ENCODE measurements at places on chromosomes 6 and 20. TPM values are rescaled to one million over a fixed set of nuclear protein-coding genes. Genes with fewer than 3 reads are reported as not detected.

DNA sequence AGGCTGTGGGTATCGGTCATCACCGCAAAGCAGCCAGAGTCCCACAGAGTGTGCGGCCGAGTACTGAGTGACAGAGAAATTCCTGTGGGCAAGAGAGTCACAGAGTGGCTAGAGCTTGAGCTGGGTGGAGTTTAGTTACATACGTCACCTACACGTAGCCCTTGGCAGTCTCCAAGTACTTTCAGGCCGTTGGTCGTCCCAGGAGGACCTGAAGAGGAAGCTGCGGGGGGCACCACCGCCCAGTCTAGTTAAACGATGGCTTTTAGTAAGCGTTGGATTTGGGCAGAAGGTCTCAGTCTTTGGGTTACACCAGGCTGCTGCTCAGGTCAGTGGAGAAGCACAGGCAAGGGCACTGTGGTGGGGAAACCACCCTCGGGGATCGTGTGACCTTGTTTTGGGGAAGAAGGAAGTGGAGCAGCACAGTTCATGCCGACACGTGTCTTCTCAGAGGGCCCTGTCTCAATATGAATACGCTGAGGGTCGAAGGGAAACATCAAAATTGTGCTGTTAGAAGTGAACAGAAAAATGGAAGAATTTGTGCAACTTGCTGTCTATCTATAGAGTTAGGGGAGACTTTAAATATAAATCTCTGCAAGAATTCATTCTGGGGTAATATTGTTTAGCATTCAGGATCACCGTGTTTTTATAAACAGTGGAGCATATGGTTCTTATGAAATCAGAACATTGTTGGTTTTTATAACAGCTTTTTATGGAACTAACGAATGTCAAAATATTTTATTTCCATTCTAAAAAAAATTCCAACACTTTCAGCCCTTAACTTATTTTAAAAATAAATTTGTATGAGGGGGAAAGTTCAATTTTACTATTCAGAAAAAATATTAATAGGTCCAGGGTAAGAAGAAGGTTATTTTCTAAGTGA lies 28.6 kb downstream of the KIF25 start:
- DNase-seq, result no peak

DNA sequence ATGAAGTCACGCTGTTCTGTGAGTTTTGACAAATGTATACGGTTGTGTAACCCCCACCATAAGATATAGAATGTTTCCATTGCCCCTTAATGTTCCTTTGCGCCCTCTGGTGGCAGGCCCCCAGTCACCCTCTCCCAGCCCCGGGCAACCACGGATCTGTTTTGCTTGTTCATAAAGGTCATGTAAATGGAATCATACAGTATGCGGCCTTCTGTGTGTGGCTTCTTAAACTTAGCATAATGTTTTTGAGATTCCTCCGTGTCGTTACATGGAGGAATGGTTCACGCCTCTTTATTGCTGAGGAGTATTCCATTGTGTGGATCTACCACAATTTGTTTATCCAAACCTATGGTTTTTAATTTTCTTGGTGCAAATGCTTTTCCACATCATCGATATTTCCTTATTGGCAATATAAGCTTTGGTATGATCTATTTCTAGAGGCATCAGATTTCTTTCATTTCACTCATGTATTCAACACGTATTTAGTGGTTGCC lies 28.4 kb downstream of the LYRM2 start:
- DNase-seq, result peak; percentile 90

DNA sequence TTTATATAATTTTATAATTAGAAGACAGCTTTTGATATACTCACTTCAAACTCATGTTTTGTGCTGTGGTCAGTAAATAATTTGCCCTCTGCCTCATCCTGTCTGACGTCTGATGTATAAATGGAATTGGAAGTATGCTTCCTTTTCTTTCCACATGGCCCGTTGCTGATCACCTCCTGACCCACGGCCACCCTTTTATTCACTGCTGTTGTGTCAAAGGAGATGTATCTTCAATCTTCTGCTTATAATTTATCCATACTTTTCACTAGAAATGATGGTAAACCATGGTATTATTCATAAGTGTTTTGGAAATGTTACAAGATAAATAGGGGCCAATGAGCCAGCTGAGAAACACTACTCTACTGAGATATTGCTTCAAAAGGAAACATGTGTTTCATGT lies 841.8 kb downstream of the PHF3 start:
- DNase-seq, result no peak

DNA sequence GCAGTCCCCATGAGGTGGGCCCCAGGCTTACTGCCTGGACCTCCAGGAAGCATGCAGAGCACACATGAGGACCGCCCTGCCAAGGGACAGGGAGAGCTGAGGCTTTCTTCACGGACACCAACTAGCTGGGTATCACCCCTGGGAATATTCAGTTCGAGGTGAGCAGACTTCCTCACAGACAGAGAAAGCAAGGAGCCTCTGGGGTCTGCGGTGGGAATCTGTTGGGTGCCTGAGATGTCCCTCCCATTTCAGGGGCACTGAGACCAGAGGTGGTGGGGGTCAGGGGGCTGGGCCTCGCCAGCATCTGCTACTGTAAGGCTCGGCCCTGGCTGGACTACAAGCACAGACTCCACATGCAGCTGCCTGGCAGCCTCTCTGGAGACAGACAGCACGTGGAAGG lies 74.3 kb upstream of the SYNDIG1 start:
- no peak for DNase-seq

DNA sequence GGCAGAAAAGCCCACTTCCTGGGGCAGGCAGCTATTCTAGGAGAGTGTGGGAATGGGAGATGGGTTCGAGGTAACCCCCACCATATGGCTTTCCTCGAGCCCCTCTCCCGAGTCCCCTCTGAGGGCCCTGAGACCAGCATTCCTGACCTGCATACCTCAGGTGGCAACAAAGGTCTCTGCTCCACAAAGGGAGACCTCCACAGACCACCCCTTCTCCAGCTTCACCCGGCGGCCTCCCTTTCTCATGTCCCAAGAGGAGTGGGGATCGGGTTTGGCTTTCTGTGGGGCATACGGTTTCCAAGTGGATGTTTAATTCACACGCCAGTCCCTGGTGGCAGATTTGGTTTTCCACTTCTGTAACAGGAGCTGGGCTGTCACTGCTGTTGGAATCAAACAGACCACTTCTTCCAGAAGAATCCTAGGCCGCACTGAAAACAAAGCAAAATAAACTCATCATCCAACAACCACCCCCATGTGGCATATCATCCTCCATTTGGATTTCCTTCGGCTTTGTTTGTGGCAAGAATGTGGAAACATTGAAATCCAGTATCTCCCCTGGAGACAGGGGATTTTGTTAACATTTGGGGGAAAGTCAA lies 83.2 kb downstream of the DLL1 start:
- no peak for DNase-seq

GRCh38 chr6:137240168-137240567 lies 21.0 kb upstream of the IFNGR1 start:
- no peak for DNase-seq

- no peak for DNase-seq
Observed at GRCh38 chr6:108321253-108321747, 26.4 kb downstream of the AFG1L start.

DNA sequence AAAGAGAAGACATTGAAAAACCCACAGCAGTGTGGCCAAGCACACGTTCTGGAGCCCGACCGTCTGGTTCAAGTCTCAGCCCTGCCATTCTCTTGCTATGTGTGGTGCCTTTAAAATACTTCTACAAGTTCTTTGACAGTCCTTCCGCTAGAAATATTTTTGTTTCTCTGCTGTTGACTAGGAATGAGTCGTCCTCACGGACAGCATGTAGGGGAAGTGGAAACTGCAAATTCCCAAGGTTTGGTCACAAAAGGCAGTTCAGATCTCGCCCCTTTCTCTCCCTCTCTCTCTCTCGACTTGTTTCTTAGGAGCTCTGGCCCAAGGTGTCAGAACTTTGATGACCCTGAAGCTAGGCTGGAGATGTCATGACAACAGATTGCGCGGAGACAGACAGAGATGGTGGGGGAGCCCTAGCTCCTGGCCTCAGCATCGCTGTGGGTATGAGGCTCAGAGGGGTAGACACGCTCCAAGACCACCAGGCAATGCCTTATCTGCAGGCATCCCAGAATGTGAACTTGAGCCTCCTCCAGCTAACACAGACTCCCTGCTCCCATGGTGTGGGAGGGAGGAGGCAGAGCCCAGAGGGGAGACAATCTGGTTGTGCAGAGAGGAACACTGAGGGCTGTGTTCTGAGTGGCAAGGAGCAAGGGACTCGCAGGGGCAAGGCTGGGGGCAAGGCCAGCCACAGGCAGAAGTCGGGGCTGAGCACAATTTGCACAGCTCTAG lies 368.9 kb upstream of the SULF2 start:
- DNase-seq, result no peak

NRSN1 gene
- not detected for total RNA-seq

ULBP2 gene
- total RNA-seq, result 0.68 TPM

EFCAB8 gene
- 1.1 TPM for total RNA-seq

LHFPL5 gene
- total RNA-seq, result not detected

Measured in aorta (tissue), 5 donors.